ENCODE measurements at places on chromosomes 2 and 18.

GRCh38 chr2:49490710-49491109 is 336.4 kb upstream of the FSHR start:
- DNase-seq, result no peak

DNA sequence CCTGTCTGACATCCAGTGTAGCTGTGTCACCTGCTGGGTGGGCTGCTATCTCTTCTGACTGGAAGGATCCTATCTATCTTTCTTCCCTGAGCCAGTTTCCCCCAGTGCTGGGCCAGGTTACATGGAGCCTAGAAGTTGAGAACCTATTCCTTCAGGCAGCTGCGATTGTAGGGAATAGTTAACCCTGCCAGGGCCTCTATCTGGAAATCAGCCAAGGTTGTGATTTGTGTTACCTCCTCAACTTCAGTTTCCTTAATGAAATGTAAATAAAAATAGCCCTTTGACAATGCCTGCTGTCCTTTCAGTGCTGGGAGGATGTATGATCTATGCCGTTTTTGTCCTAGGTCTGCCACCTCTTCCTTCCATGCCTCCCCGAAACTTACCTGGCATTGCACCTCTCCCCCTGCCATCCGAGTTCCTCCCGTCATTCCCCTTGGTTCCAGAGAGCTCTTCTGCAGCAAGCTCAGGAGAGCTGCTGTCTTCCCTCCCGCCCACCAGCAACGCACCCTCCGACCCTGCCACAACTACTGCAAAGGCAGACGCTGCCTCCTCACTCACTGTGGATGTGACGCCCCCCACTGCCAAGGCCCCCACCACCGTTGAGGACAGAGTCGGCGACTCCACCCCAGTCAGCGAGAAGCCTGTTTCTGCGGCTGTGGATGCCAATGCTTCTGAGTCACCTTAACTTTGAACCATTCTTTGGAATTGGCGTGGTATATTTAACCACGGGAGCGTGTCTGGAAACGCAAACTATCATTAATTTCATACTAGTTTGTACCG is 36.6 kb downstream of the GORASP2 start:
- no peak for DNase-seq

DNA sequence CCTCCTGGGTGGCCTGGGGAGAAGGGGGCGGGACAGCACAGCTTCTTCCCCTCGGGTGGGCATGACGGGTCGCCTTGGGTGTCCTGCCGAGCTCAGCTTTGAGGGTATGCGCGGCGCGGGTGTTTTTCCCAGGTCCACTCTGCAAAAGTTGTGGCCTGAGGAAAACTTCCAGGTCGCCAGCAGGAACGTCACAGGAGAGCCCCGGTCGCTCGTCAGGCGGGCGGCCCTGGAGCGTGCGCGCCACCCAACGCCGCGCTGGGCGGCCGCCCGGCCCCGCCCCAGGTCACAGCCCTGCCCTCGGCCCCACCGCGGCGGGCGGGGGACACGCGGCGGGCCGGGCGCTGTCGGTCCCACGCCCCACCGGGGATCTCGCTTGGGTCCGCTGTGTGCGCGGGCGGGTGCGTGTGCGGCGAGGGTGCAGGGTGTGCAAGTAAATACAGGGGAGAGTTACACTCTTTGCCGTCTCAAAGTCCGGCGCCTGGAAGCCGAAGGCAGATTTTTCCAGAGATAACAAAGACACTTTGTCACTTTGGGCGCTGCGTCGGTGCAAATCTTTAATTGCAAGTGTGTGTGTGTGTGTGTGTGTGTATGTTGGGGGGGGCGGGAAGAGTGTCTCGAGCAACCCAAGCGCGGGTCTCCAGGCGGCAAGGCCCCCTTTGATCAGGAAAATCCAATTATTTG is 616 bp upstream of the SP5 start:
- no peak for DNase-seq

GRCh38 chr2:203797276-203797675 is 70.3 kb upstream of the CTLA4 start:
- no peak for DNase-seq

- no peak for DNase-seq
Observed at GRCh38 chr2:132953771-132954170, 283.8 kb upstream of the LYPD1 start.

DNA sequence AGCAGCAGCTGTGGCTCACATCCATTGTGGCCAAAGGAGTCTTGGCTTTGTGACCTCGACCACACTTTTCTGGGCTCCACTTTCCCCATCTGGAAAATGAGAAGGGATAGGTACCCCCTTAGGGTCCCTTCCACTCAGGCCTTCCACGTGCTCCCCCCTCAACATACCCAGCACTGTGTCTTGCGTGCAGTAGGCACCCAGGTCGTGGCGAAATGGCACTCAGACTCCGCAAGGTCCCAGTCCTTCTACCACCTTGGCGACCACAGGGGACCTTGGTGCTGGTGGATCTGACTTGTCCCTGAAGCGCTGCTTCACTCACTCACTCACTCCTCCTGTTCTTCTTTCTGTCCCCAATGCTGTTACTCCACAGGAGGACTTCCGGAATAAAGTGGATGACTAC is 19.9 kb upstream of the SCLY start:
- DNase-seq, result no peak

DNA sequence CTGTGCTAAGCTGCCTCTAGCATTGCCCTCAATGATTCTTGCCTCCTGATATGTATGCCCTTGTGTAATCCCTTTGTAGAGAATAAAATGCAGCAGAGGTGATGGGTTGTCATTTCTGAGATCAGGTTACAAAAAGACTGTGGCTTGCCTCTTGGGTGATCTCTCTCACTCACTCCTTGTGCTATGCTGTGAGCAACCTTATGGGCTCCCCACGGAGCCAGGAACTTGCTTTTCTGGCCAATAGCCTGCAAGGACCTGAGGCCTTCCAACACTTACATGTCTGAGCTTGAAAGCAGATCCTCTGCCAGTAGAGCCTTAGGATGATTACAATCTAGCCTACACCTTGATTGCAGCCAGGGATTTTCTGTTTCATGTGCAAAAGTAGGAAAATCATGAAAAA is 123.1 kb upstream of the XIRP2 start:
- DNase-seq, result no peak

DNA sequence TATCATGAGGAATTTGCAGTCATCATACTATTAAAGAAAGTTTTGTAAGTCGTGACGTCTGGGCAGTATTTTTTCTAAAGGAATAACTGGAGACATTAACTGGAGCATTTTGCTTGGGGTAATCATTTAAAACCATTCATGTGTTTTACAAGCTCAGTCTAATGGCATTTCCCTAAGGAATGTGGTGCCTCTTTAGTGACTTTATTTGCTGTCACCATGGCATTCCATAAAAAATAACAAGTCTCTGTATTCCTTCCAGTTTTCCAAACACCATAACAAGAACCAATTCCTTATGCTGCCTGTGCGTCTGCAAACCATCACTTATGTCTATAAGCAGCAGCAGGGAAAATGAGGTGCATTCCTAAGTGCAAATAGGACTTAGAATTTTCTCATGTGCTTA is 82.8 kb downstream of the EPB41L3 start:
- no peak for DNase-seq

GRCh38 chr2:16258350-16258749 is 318.0 kb downstream of the MYCN start:
- no peak for DNase-seq
